ENCODE measurements at places on chromosomes 3 and 15.

DNA sequence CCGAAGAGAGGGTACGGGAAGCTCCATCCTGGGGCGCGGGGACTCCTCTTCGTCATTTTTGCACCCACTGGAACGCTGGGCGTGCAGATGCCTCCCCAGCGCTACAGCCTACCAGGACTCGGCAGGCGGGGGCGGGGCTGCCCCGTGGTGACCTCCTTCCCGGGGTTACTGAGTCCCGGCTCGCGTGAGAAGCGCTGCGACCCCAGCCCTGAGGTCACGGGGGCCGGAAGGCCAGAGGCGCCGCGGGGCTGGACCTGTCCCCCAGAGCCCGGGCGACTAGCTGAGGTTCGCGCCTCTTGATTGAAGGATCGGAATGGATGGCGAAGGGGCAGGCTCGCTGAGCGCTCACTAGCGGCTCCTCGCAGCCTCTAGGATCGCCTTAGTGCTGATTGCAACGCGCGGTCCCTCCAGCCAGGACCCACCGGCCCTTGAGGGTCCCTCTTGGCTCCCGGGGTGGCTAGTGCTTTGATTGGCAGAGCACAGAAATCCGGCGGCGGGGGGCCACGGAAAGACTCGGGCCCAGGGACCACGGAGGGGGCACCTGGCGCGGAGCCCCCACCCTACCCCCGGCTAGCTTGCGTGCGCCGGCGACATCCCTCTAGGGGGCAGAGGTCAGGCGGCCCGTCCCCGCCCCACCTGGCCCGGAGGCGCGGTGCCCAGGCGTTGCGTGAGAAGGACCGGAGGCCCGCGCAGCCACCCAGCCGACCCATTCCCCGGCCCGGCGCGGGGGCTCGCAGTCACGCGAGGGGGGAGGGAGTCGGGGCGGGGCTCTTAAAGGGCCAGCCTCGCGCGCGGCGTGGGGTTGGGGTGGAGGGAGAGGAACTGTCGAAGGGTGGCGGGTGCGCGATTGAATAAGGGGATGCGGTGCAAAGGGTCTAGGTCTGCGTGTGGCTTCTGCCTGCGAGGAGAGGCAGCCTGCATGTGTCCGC, 781 bp upstream of the CYP1A1 start:
- peak; percentile 35 for DNase-seq

- no peak for DNase-seq
Measured at GRCh38 chr3:121167374-121168139, 259.6 kb downstream of the STXBP5L start.

DNA sequence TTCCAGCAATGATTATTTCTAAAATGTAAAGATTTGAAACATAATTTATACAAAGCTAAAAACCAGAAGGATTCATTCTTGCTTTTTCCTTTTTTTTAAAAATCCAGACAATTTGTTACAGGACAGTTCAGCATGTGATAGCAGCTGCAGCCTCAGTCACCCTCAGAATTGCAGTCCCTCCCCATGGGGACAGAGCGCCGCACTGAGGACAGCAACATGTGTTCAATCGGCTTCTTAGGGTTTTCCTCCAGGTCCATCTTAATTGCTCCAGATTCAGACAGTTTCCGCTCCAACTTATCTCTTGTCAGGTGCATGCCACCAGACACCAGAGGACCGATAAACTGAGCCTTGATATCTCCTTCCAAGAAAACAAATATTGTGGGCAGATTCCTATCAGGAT, 134.9 kb upstream of the TBC1D5 start:
- no peak for DNase-seq

DNA sequence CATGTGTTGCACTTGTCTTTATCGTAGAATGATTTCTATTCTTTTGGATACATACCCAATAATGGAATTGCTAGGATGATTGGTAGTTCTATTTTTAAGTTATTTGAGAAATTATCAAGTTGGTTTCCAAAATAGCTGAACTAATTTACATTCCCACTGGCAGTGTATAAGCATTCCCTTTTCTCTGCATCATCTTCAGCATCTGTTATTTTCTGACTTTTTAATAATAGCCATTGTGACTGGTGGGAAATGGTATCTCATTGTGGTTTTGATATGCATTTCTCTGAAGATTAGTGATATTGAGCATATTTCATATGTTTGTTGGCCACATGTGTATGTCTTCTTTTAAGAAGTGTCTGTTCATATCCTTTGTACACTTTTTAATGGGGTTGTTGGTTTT, 81.7 kb upstream of the NUDT16 start:
- no peak for DNase-seq

- DNase-seq, result no peak
Measured at GRCh38 chr15:85702321-85703101, 92.2 kb downstream of the KLHL25 start.

Data from CD8-positive, alpha-beta T cell (primary cell).